NCI-H1436 (cell line): ENCODE measurements at places on chromosomes 6 and 20.

DNA sequence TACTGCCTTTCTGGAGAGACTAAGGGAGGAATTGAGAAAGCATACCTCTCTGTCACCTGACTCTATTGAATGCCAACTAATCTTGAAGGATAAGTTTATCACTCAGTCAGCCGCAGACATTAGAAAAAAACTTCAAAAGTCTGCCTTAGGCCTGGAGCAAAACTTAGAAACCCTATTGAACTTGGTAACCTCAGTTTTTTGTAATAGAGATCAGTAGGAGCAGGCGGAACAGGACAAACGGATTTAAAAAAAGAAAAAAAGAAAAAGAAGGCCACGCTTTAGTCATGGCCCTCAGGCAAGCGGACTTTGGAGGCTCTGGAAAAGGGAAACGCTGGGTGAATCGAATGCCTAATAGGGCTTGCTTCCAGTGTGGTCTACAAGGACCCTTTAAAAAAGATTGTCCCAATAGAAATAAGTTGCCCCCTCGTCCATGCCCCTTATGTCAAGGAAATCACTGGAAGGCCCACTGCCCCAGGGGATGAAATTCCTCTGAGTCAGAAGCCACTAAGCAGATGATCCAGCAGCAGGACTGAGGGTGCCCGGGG, 43.1 kb upstream of the RNF182 start:
- no peak for DNase-seq

DNA sequence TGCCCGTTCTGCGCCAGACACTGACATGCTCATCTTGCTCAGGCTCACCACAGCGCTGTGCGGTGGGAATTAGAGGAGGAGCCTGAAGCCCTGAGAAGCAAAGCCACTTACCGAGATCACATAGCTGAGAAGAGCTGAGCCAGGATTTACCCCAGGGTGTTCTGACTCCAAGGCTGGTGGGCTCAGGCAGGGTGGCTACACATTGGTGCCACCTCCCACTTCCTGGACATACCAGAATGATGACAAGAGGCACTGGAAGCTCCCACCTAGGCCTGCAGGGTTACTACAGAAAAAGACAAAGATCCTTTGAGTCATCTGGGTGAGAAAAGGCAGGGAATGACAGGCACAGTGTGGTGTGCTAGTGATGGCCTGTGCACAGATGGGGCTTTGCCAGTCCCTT, 24.4 kb upstream of the FKBP1A start:
- no peak for DNase-seq

- no peak for DNase-seq
These were observed 42.5 kb downstream of the GABRR2 start for GRCh38 chr6:89272596-89272995.

- no peak for DNase-seq
These were observed 8.7 kb downstream of the REPS1 start for GRCh38 chr6:138979365-138979764.
